ENCODE measurements at places on chromosomes 6 and 20. TPM values are rescaled to one million over a fixed set of nuclear protein-coding genes. Genes with fewer than 3 reads are reported as not detected.

GRCh38 chr6:163705923-163706322 lies 291.4 kb downstream of the QKI start:
- DNase-seq = no peak

Gene TRIM10
- total RNA-seq = 1.0 TPM

Gene GPR63
- 2.4 TPM for total RNA-seq

DNA sequence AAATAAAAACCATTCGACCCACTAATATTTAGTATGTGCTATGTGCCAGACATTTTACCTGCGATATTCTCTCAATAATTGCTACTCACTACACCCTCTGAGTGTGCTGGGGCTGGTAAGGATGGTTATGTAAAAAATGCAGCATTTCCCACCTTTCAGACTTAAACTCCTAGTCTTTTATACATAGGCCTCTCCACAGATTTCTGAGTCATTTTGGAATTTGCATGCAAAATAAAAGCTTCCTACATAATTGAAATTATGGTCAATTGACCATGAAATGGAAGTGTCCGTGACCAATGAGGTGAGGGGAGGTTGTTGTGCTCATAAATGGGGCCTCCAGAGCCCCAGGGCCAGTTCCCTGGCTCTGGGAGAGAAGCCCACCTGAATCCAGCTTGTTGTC lies 37.7 kb upstream of the MAFB start:
- no peak for DNase-seq

- DNase-seq = no peak
Measured at GRCh38 chr6:87181903-87182302, 26.5 kb downstream of the ZNF292 start.

DNA sequence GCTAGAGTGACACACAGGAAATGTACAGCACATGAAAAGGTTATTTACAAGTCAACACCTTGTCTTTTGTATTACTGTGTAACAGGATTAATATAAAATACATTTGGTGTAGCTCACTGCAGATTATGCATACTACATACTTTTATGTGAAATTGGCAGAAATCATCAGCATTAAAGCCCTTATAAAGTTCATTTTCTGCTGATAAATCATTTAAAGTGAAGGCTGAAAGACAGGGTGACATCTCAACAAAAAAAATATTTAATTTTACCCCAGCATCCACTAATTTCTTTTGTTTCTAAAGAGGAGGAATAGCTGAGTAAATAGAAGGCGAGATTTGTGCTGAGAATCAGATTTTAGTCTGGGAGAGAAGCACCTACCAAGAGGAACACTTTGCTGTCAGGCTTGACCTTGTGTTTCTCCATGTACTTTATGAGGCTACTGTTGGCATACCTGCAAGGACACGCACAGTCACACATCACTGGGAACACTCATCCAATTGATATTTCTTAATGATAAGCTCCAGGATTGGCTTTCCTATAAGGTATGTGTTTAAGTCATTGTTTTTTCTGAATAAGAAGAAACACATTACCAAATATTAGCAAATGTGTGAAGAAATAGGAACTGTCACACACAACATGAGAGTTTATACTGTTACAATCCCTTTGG lies 146.6 kb upstream of the SLC22A16 start:
- no peak for DNase-seq

Gene GTSF1L
- total RNA-seq = not detected

DNA sequence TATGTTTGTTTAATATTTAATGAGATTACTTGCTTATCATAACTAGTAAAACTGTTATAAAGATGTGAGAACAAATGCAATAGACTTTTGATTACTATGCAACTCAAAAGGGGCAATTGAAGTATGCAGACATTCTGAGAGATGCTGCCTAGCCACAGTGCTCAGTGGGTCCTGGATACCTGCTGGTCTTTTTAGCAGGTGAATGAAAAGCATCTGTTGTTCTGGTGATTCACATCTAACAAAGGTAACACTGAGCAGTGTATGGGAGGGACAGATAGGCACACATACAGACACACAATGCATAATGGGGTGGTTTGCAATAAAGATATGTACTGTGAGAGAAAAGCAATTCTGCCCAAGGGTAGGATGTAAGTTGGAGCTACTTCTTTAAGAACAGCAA lies 46.9 kb downstream of the OGFRL1 start:
- no peak for DNase-seq

Gene HLA-DQA1
- total RNA-seq = not detected

Gene ABRACL
- total RNA-seq = 6.1 TPM

Measured in tongue (tissue), 3 donors.